ENCODE measurements at places on chromosomes 6 and 20. TPM values are rescaled to one million over a fixed set of nuclear protein-coding genes. Genes with fewer than 3 reads are reported as not detected.

DNA sequence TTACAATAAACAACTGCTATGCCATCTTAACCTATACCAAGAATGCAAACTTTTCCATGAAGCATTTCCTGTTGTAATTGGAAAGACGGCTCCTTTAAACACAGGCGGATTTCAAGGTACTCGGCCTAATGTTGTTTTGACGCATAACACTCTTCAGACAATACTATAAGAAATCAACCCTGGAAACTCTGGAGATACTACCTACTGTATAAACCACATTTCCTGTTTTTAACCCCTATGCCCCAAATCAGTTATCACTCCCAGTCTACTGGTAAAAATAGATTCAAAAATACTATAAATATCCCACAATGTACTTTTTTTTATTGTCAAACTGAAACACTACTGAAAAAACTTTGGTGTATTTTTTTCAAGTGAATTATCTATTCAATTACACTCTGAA, 118.1 kb downstream of the IRF4 start:
- no peak overlapping the region for H3K4me3 ChIP-seq
- no peak overlapping the region for H3K27ac ChIP-seq
- peaks cover 23% of the 10 kb centered on the region for H3K36me3 ChIP-seq
- peaks cover 8% of the 10 kb centered on the region for H3K4me1 ChIP-seq
- no peaks in the 10 kb centered on the region for H3K27me3 ChIP-seq

Gene CEP250
- total RNA-seq: 57.1 TPM

Gene WFDC12
- not detected for total RNA-seq

Gene C6orf141
- not detected for total RNA-seq

Gene HIVEP2
- total RNA-seq: 39.2 TPM

Gene SLCO4A1
- 1.5 TPM for total RNA-seq
